ENCODE measurements at places on chromosomes 7 and 10.

GRCh38 chr10:129958148-129958628 is 5.9 kb downstream of the EBF3 start:
- DNase-seq, result no peak

DNA sequence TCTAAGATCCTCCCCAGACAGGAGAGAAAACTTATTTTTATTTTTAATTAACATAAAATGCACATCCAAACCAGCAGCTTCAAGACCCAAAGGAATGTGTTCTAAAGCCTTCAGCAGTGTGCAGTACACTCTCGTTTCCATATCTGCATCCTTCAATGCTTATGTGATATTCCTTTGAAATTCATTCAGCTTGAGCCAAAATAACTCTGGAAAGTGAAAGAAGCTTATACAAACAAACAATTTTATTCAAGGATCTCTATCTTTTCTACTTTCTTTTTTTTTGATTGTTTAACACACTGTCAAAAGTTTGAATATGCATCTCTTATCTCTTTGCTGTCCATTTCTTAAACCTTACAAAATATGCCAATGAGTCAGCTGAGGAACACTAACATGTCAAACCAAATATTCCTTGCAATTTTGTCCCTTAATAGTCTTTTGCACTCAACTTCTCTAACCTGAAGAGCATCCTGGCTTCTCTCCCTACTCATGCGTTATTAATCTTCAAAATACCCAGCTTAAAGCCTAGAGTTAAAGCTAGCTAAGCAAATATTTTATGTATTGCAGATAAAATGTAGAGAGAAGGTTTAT is 124.3 kb downstream of the THSD7A start:
- DNase-seq, result no peak

DNA sequence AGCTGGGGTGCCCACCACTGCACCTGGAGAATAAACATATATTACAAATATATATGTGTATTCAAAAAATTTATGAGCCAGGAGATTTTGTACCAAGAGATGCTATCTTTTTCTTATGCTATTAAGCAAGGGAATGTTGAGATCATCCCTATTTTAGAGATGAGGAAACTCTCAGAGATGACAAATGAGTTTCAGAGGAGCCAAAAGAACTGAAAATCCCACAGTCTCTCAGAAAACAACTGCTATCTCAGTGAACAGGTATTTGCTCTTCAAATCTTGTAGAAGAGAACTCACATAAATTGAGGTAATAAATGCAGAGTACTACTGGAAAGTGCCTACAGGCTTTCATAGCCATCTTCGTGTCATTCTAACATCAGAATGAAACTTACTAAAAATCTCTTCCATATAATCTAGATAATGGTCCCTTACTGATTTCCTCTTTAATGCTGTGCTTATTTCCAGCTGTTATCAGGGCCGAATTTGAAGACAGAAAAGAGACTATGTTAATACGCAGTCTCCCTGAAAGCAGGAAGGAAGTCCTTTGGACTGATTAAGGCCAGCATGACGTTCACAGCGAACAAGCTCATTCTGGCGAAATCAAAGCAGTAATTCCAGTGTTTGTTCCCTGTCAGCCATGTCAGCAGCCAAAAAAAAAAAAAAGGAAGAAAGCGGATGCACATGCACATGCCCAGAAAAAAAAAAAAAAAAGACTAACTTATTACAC is 29.4 kb upstream of the ANAPC16 start:
- no peak for DNase-seq

DNA sequence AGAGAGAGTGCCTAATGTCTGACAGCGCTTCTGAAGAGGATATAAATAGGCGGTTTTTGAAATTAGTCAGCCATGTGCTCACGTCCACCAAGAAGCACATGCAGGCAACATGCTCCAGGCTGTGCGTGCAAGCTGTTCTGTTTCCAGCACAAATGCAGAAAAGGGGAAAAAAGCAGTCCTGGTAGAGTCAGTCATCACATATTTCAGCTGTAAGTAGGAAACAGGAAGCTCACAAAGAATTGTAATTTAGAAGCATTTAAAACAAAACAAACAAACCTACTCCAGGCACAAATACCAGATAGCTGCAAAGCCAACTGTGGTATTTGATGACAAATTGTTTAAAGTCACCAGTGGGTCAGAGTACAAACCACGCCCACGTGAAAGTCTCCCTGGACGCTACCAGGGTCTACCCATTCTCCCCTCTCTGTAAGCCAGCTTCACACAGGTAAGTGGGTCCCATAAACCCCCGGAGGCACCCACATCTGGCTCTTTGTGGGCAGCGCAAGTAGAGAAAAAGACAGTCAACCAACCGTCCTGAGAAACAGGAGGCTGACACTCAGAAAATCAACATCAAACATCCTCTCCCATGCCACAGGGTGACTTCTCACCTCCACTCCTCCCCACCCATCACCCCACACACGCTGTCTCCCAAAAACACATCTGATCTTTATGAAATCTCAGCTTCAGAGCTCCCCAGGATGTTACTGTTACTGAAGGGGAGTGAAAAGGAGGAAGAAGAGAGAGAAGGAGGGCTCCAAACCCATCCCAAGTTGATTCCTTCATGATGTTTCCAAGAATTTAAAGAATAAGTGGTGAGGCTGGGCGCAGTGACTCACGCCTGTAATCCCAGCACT is 186.4 kb downstream of the FAM107B start:
- no peak for DNase-seq

- peak; percentile 73 for DNase-seq
Observed at GRCh38 chr10:27241010-27241651, 534 bp upstream of the ACBD5 start.

DNA sequence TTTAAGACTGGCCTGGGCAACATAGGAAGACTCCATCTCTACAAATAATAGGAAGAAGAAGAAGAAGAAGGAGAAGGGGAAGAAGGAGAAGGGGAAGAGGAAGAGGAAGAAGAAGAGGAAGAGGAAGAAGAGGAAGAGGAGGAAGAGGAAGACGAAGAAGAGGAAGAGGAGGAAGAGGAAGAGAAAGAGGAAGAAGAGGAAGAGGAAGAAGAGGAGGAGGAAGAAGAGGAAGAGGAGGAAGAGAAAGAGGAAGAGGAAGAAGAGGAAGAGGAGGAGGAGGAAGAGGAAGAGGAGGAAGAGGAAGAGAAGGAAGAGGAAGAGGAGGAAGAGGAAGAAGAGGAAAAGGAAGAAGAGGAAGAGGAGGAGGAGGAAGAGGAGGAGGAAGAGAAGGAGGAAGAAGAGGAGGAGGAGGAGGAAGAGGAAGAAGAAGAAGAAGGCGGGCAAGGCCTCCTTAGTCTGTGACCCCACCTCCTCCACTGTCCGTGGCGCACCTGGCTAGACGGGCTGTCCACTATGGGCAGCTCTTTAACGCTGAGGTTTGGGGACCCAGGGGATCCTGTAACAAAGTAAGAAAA is 28.8 kb upstream of the ZFAND2A start:
- DNase-seq, result no peak

- no peak for DNase-seq
Observed at GRCh38 chr10:62433181-62433692, 59.1 kb downstream of the ZNF365 start.

GRCh38 chr7:155660059-155660757 is 15.7 kb downstream of the RBM33 start:
- no peak for DNase-seq

DNA sequence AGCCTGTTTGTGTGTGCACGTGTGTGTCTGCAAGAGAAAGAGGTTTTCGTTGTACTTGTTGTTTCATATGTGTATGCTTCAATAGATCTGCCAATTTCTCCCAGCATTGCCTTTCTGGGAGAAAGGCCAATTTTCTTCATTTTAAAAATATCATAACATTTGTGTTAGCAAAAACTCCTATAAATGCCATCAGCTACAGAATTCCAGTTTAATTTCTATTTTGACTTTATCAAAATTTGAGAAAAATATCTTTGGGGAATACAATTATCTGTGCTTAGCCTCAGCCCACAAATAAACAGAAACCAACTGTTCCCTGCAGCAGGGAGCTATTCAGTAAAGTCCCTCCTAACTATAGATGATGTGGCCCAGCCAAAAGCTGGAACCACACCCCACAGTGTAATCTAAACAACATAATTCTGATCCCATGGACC is 68.3 kb upstream of the MGMT start:
- no peak for DNase-seq

DNA sequence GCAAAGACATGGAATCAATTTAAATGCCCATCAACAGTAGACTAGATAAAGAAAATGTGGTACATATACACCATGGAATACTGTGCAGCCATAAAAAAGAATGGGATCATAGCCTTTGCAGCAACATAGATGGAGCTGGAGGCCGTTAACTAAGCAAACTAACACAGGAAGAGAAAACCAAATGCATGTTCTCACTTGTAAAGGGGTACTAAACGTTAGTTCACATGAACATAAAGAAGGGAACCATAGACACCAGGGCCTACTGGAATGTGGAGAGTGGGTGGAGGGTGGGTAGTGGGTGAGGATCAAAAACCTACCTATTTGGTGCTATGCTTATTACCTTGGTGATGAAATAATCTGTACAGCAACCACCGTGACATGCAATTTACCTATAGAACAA is 78.4 kb upstream of the GSDME start:
- no peak for DNase-seq

GRCh38 chr10:35420827-35421552 is 84.7 kb downstream of the CCNY start:
- DNase-seq, result no peak

DNA sequence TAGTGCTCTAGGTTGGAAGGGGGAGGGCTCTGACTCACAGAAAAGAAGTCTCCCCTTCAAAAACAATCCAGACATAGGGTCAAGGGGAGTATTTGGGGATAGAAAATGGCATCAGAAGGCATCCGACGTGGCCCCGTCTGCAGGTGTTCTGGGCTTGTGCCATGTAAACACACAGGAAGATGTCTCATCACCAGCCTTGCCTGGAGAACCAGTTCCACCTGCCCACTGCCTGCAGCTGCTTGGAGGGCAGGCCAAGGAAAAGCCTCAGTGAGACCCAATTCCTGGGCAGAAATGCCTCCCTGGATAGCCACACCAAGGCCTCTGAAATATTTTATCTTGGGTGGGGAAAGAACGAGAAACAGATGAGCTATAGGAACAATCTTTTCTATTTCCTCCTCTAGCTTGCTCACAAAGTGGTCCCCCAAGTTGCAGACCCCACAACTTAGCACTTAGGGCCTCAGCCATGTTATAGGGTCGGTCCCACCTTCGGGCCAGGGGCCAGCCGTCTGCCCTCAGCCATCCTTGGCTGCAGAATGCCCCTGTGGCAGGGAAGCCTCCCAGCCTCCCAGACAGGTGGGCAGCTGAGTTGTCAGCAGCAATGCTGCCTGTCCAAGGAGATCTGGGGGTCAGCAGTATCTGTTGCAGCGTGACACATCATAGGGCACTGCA is 54.3 kb upstream of the ECHDC3 start:
- DNase-seq, result no peak

- DNase-seq, result no peak
Observed at GRCh38 chr10:20714979-20715378, 182.1 kb downstream of the NEBL start.

DNA sequence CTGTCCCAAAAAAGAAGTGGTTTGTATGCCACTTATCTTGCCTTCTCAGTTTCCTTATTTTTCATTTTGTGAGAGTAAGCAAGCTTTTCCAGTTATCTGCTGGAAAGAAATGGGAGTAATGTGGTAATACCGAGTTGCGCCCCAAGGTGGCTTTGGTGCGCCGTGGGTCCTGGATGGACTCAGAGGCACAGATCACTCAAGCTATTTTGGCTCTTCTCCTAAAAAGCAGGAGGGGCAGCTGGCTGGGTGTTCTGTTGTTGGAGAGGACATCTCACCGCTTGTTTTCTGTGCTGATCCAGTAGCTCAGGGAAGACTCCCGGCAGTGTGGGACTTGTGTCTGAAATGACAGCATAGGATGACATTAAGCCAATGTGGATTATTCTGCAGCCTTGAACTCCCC is 16.4 kb downstream of the PRKRIP1 start:
- DNase-seq, result no peak

GRCh38 chr7:14837216-14837615 is 65.3 kb downstream of the DGKB start:
- no peak for DNase-seq

DNA sequence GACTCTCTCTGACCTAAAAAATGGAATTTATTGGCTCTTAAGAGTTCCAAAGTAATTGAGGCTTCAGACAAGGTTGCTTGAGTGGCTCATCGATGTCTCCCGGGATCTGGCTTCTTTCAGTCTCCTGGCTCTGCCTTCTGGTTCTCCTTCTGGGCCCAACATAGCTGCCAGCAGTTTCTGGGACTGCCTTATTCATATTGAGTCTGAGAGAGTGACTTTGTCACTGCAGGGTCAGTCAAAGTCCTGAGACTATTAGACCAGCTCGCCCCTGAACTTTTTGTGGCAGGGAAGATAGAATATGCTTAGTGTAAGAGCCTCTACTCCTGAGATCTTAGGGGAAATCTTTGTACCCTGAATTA is 94.0 kb downstream of the MMRN2 start:
- no peak for DNase-seq

DNA sequence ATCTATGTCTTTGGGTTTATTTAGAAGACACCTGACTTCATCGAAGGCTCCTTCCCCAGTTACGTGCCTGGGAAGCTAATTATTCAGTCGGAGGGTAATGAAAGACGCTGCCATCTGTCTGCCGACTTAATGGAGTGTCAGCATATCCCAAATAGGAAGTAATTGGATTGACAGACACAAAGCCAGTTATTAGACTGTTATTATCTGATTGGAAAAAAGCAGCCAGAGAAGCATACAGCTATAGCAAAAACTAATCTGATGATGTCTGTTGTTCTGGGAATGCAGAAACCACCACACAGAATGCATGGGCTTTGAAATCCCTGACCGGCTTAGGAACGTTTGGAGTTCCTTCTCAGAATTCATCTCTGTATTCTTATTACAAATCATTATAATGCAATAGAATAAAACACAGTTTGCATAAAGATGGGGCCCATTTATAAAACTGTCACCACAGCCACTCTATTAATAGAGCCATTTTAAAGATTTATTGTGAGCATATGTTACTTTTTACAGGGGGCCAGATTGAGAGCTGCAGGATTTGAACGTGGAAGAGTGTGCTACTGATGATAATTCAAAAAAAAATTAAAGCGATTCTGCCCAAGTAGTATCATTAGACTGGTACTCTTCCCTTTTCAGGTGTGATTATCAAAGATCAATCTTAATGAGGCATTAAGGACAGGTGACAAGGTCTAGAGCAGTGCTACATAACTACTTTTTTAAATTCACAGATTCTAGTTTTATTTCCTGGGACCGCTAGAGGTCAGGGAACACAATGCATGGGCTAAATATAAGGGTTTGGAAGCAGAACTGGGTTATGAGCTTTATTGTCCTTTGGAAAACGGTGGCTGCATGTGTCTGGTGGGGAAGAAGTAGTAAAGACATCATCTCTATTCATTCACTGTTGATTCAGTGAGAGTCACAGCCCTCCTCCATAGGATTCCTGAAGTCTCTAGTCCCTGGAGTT is 330.1 kb upstream of the LRGUK start:
- DNase-seq, result no peak

- DNase-seq, result no peak
Observed at GRCh38 chr7:55469721-55470120, 102.6 kb downstream of the VOPP1 start.

- DNase-seq, result peak; percentile 92
Observed at GRCh38 chr10:129466703-129467358, at the start of gene MGMT. Gene MGMT, plus strand, starts transcription at chr10:129467241.
